ENCODE measurements at places on chromosomes 11 and 22.
A peak's percentile ranks its signal among the peaks of the same experiment; 100 is the strongest.

DNA sequence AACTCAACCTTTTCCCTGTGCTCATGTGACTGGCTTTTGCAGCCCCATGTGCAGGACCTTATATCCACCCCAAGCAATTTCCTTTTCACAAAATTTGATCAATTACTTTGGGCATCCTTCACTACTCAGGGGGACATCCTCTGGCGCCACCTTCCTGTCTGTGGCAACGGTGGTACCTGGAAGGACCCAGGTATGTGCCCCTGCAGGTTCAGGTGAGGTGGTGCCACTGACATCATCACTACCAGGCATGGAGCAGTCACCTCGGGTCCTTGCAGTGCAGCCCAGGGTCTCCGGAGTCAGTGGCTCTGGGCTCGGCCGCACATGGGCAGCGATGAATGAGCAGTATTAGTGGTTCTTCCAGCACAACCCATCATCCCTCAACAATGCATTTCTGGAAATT, 37.7 kb upstream of the B3GAT1 start:
- DNase-seq: no peak

- DNase-seq: no peak
Observed at GRCh38 chr22:22388090-22388489, 120.5 kb downstream of the ZNF280B start.

- DNase-seq: no peak
Observed at GRCh38 chr11:59283825-59284772, 71.4 kb upstream of the MPEG1 start.

DNA sequence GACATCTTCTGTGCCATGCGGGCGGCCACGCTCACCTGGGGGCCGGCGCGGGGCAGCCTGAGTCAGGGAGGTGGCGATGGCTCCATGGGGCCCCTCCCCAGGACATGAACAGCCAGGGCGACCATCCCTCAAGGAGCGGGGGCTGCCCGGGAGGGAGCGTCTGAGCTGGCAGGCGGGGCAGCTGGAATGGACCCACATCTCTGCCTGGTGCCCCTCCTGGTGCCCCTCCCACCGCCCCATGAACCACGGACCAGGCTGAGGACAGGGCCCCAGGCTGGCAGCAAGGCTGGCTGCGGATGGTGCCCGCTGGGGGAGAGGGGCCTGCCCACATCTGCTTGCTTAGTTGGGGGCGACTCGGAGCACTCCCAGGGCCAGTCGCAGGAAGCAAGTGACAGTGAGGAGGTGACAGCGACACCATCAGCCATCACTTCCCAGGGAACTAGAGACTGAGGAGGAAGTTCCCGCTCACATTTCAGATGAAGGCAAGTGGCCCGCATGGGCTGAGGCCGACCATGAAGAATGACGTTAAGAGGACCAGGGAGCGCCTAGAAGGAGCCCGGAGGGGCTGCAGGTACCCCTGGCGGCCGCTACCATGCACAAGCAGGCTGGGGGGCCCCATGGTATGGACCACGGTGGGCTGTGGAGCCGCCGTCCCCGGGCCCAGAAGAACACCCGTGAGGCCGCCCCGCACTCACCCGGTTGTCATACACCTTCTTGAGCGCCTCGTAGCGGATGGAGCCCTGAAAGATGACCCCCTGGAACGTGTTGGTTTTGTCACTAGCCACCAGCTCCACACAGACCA, 37.3 kb downstream of the KIAA0930 start:
- DNase-seq: no peak

DNA sequence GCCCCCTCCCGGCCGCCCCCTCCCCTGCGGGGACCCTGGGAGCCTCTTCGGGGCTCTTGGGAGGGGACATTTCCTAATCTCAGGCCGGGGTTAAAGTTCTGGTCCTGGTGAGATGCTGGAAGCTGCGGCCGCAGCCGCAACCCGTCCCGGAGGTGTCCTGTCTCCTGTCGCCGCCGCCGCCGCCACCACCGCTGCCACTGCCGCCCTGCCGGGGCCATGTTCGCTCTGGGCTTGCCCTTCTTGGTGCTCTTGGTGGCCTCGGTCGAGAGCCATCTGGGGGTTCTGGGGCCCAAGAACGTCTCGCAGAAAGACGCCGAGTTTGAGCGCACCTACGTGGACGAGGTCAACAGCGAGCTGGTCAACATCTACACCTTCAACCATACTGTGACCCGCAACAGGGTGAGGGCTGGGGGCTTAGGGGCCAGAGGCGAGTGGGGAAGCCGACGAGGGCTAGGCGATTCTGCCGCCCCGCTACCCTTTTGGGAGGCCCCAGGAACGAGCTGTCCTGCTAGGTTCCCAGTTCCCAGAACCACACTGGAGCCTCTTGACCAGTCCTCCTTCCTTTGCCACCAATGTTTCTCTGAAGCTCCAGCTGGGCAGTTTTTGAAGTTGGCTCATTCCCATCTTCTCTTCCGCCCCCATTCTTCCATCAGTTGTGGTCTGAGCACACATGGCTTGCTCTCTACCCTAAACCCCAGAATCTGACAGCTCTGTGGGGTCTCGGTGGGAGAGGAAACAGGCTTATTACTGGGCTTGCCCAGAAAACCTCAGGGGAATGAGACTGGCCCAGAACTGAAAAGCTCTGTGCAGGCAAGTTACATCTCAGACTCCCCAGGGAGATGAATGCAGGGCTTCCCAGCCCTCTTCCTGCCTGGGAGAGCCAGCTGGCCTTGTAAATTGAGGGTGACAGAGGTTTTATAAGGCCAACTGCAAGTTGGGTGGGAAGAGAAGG, 781 bp downstream of the SIDT2 start:
- peak; percentile 11 for DNase-seq

DNA sequence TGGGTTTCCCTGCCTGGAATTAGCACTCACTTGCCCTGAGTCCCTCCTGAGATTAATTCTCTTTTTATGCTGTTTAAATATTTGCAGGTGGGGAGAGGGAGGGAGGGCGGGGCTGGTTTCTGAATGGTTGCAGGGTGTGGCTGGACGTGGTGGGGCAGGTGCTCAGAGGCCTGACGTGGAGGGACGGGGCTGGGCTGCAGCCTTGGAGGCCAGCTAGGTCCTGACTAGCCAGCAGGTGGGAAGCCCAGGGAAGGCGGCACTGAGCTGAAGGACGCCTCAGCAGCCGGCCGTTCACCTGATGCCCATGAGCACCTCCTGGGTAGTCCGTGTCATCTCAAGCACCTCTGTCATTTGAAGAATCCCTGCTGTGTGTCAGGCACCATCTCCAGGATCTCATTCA, 21.3 kb downstream of the SGSM1 start:
- DNase-seq: no peak

GRCh38 chr22:45831394-45831793, 145.6 kb downstream of the WNT7B start:
- DNase-seq: no peak

DNA sequence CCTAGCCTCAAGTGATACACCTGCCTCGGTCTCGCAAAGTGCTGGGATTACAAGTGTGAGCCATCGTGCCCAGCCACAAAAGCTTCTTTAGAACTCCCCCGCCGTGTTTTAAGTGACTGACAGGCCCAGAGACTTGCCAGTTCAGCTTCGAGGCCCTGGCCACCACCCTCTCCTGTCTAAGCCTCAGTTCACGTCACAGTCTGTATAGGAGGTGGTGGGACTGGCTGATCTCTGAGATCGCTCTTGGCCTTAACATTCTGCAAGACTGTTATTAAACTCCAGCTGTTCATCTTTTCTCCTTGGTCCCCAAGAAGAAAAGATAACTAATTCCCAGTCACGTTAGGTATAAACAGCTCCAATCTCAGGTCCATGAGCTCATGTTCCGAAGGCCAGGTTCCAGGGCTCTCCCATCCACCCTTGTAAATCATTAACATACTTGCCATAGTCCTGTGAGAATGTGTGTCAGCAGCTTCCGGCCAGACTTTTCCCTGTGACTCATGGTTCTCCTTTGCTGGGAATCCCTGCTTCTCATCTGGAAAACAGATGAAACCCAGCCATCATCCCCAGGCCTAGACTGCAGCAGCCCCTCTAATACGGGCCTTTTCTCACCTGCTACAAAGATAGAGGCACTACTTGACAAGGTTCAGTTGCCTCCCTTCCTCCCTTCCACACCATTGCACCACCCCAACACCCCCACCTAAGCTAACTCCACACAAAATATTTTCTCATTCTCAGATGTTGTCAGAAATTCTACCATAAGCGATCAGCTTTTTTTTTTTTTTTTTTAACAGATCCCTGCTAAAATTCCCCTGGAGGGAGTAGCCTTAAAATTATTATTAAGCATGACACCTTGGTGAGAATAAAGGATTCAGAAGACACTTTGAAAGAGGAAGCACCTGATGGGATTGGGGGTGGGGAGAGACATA, 5.6 kb upstream of the KIAA0930 start:
- DNase-seq: no peak

DNA sequence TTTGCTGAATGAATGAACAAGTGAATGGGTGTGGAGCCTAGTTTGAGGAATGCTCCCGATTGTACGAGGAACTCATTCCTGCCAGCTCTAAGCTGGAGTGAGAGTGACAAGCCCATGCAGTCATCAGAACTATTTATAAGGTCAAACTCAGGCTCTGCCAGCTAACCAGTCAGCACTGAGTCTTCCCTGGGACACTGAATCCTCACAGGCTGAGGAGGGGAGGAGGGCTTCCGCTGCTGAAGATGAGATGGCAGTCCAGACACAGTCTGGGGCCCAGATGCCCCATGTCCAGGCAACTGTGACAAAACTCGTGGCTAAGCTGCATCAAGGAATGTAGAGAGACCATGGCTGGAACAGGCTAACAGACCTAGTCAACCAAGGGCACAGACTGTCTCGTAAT, 4.0 kb downstream of the LRP4 start:
- no peak for DNase-seq

- DNase-seq: no peak
Observed at GRCh38 chr11:762421-763072, 14.7 kb downstream of the GATD1 start.

GRCh38 chr22:23147617-23148387, 2.5 kb downstream of the RAB36 start:
- no peak for DNase-seq

DNA sequence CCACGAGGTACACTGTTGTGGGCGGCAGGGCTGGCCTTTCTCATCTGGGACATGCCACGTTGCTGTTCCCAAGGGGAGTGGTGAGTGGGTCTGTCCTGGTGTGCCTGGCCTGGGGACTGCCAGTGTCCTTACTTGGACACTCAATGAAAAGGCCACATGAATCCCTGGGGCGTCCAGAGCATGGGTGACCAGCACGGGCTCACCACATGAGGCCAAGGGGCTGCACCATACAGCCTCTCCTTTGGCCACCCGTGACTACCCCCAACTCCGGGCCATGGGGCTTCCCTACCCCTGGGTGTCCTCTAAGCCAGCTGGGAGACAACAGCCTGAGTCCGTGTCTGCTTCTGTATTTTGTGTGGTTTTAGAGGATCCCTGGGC, 20.2 kb upstream of the TXNRD2 start:
- DNase-seq: no peak

GRCh38 chr11:74694136-74694930, 36.9 kb downstream of the CHRDL2 start:
- DNase-seq: no peak

GRCh38 chr11:17366495-17366894, 14.9 kb downstream of the NCR3LG1 start:
- no peak for DNase-seq

DNA sequence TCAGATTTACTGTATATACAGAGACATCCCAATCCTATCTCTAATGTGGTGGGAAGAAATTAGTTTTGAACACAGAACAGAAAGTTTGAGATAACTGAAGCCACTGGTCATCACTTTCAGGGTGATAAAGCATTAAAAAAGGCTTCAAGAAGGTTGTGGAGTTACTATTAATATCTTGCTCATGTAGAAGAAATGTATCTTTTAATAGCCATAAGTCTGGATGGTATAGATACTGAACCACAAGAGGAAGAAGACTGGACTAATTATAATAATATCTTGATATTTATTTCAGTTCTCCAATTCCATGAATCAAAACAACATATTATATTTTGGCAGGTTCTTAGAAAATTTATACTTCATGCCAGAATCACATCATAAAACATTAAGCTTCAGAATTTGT, 137.1 kb downstream of the TMEM135 start:
- no peak for DNase-seq

DNA sequence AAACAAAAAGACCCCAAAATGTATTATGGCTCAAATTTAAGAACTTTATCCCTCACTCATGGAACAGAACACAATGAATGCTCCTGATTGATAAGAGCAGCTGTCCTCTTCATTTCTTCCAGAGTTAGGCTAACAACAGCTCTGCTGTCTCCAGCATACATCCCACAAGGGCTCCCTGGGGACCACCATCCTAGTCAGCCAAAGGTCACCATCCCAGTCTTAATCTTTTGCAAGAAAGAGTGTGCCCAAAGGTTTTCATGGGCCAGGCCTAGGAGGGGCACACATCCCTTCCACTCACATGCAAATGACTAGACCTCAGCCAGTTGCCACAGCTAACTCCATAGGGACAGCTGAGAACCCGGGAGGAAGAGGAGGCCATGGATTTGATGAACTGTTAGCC, 555.3 kb downstream of the BUD13 start:
- DNase-seq: no peak

DNA sequence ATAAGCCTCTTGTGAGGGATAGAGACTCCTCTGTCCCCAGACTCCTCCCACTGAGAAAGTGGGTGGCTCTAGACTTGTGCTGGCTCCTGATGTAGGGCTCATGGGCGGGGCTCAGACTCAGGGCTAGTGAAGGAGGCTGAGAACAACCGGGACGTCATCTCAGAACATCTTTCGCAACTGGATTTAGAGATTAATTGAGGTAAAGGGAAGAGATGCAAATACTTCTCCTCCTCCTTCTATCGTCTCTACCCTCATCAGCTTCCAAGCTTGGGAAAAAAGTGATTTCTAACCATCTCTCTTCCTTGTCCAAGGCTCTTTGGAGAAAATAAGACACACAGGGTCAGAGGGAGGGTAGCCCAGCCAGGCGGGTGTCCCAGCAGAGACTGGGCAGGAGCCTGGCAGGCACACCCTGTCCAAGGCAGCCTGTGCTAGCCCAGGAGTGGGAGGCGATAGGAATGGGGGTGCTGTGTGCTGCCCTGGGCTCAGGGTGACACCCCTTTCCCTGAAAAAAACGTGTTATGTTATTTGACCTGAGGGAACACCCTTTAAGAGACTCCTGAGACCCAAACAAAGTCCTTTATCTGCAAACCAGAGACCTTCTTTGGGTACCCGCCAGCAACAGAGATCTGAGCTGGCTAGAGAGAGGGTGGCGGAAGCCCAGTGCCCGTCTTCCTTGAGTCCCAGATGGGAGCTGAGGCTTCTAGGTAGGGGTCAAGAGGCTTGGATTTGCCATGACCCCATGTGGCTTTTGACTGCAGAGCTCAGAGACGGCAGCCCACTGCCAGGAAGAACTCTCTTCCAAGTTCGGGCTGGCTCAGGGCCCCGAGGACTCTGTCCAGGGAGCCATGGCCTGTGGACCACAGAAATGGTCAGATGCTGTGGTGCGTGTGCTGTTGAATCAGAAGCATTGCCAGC, 160.9 kb downstream of the ADAMTS15 start:
- no peak for DNase-seq
